ENCODE measurements at places on chromosomes 12 and 14. TPM values are rescaled to one million over a fixed set of nuclear protein-coding genes. Genes with fewer than 3 reads are reported as not detected.

- DNase-seq: peak; percentile 25
Observed at GRCh38 chr12:96578526-96579125, 89.2 kb downstream of the CFAP54 start.

- no peak for DNase-seq
Observed at GRCh38 chr14:37194698-37195097, 3.0 kb upstream of the MIPOL1 start.

- DNase-seq: no peak
Observed at GRCh38 chr12:8742501-8742900, 44.7 kb downstream of the RIMKLB start.

DNA sequence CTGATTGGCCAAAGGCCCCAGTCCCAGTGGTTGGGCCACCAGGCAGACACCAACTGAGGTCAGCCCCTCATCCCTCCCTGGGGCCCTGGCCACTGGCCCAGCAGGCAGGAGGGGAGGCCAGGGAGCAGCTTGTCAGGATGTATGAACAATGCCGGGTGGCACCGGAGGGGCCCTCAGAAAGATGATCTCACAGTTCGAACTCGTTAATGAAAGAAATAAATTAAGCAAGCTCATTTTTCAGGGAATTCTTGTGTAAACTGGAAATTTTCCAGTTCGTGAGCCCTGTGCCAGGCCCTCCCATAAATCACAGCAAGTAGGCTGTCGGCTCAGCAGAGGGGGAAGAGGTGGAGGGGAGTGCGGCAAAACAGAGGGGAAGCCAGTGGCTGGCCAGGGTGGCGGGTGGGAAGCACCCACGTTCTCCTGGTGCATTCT lies 177.0 kb upstream of the VASH1 start:
- DNase-seq: no peak

DNA sequence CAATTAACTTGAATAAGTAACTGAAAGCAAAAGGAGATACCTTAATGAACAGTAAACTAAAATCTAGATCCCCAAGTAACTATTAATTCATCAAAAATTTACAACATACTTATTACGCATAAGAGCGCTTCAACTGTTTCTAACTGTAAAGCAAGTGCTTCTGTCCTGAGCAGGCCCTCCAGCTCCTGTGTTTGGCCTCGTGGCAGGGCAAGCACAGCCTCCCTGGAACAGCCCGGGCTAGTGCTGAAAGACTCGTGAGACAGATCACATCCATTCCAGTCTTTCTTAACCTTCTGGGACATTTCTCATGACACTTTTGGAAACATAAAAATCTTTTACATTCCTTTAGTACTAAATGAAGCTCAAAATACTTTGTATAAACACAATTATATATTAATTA lies 178.8 kb upstream of the ABCD2 start:
- DNase-seq: no peak

DNA sequence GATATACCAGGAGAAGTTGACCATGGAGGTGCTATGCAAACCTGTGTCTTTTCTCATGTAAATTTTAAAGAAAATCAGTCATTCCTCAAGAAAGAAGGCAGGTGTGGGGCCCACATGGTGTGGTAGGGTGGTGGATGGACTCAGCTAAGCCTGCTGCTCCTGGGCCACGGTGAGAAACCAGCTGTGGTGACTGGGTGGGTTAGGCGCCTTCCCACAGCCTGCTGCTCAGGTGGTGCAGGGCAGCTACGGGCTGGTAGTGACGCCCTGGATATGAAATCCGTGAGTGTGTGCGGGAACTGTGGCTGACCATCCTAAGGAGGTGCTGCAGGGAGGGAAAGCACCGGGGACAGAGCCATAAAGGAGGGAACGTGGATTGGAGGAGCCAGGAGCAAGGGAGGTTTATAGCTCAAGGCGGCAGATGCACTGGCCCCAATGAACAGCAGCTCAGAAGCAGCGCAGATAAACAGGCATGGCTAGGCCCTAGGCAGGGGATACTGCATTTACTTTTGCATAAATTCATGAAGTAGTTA lies 408.8 kb downstream of the FUT8 start:
- DNase-seq: no peak

GRCh38 chr14:74418031-74418430 lies 8.0 kb downstream of the SYNDIG1L start:
- no peak for DNase-seq

DNA sequence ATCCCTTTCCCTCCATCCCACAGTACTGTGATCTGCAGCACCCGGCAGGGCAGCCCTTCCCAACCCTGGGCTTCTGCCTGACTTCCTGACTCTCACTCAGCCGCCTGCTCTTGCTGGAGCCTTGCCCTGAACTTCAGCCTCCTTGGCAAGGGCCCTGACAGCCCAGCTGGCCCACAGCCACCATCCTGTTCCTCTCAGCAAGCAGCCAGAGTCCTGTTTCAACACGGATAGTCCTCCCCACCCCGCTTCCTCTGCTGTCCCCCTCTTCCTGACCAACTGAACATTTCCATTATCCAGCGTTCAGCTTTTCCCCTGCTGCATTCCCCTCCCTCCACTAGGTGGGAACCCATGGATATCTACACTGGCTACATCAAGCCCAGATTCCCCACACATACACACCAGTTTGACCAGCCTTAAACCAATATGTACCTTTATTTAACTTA lies 74.0 kb upstream of the MDM1 start:
- peak; percentile 44 for DNase-seq

DNA sequence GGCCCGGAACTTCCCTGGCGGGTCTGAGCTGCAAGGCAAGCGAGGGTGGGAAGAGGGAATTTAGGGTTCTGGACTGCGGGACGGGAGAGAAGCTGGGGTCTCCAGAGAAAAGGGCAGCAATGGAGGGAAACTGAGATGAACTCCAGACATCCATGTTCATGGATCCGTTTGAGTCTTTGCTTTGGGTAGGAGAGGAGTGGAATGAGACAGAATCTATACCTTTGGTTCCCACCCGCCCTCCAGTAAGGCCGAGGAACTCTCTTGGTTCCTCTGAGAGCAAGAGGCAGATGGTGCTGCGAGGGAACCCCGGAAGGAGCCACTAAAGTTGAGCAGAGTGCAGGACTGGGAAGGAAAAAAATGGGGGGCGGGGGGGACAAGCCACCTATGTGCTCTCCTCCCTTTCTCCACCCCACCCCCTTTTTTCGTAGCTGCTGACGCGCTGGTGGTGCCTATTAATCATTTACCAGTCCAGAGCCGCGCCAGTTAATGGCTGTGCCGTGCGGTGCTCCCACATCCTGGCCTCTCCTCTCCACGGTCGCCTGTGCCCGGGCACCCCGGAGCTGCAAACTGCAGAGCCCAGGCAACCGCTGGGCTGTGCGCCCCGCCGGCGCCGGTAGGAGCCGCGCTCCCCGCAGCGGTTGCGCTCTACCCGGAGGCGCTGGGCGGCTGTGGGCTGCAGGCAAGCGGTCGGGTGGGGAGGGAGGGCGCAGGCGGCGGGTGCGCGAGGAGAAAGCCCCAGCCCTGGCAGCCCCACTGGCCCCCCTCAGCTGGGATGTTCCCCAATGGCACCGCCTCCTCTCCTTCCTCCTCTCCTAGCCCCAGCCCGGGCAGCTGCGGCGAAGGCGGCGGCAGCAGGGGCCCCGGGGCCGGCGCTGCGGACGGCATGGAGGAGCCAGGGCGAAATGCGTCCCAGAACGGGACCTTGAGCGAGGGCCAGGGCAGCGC lies 1.2 kb downstream of the SSTR1 start:
- no peak for DNase-seq

GRCh38 chr12:6612652-6613014 lies 5.5 kb upstream of the CHD4 start:
- no peak for DNase-seq

DNA sequence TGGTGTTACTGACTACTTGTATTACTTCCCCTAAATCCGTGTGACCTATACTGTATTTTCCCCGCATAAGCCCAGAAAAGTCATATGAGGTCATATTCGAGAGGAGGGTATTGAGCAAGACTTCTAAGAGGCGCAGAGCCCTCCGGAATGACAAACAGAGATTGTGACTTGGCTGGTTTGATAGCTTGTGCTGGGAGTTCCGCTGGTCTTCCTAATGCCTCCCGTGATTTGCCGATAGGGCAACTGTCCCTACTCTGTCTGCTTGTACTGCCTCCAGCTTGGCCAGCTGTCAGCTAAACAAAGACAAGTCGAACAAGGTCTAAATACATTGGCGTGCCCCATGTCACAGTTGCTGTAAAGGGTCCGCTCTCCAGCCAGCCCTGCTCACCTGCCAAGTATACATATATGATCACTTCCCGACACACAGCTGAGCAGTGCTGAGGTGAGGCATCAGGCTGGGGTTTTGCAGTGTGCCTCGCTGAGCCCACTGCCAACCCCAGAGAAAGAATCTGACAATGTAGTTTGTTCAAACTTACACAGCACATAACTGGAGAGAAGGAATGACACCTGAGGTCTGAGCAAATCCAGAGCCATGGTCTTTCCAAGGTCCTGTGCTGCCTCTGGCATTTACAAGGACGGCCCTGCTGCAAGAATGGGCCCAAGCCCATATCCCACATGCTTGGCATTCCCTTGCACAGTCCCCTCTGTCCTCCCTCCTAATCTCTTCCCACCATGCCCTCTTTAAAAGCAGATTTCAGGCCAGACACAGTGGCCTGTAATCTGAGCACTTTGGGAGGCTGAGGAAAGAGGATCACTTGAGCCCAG lies 23.7 kb downstream of the LGMN start:
- DNase-seq: no peak

GRCh38 chr14:90454041-90455000 lies 57.5 kb downstream of the CALM1 start:
- DNase-seq: peak; percentile 40

DNA sequence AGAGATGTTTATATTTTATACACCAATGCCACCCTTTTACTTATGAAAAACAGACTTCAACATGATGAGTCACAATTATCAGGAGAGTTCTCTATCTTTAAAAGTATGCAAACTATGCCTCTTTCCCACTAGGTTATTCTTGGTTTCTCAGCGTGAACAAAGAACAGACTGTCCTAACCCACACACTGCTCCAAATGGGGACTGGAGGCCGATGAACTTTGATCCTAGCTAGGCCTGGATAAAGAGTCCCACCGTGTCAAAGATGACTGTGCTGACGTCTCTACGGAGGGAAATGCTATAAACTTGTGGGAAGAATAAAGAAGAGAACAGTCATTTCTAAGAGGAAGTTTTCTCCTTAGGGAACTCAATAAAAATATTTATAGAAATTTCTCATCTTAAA lies 160.1 kb downstream of the EPS8 start:
- peak; percentile 29 for DNase-seq

GRCh38 chr12:86787419-86787818 lies 531.2 kb upstream of the MGAT4C start:
- DNase-seq: no peak

GRCh38 chr12:2998789-2999264 lies 39.6 kb downstream of the TEAD4 start:
- DNase-seq: no peak

- no peak for DNase-seq
Observed at GRCh38 chr12:103468837-103469236, 26.9 kb downstream of the C12orf42 start.

DNA sequence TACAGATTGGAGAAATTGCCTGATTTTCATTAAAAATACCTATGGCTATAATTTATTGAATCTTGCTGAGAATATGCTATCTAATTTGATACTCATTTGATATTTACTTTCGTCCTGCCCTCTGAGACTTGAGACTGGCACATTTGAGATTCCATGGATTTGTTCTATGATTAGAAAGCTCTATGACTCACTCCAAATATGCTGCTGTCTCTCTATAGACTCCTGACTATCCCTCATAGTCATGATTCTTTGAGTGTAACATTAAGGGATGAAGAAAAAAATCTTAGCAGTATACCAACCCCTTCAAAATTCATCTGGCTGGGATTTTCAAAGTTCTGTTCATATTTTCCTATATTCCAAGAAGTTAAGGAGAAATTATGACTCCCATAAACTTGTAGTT lies 191.9 kb downstream of the LRIG3 start:
- DNase-seq: no peak

- no peak for DNase-seq
Observed at GRCh38 chr12:100706033-100706432, 88.5 kb upstream of the ANO4 start.

DNA sequence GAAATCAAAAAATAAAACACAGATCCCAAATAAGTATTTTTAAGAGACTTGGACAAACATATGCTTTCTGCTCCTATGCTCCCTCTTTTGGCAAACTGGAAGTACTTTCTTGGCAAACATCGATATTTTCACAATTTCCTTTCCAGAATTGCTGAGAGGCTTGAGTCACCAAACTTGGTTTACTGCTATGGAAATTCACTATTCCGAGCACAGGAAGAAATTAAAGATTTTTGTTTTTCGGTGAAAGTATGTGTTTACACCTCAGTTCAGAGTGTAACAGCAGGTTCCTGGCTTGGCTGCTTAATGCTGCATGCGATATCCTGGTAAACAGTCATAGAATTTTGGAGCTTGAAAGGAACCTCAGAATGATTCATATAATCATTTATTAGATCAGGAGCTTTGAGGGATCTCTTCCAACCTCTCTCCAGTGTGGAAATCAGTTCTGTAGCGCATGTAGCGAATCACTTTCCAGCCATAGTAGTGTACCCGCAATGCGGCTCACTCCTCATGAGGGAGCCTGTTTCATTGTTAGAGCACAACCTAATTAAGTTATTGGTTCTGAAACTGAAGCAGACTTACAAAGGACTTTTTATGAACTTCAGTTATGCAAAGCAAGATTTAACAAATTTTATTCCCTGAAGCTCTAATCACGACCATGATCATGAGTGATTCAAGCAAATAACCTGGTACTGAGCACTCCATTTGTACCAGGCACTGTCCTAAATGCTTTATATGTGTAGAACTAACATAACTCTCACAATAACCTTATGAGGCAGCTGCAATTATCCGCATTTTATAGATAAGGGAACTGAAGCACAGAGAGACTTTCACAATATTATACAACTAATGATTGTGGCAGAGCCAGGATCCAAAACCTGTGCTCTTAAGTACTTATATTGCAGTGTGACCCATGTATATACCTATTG lies 56.4 kb upstream of the ATP2A2 start:
- DNase-seq: peak; percentile 81

GRCh38 chr12:96617178-96617577 lies 127.8 kb downstream of the CFAP54 start:
- no peak for DNase-seq

DNA sequence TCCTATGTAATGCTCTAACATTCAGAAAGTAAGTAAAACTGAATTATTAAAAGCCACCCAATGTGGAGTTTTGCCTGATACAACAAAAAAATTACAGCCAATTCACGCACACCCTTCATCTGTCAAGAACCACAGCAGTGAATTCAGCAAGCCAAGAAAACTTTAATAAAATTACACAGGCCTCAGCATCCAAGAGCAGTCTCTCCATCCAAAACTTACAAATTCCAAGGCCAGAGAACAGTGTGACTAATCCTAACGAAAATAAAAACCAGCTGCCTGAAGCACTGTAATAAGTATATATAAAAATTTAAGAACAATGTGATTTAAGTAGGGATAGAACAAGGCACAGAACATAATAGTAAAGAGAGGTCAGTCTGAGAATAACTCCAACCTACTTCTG lies 54.2 kb downstream of the SIX6 start:
- DNase-seq: peak; percentile 73

The APOF gene
- polyA plus RNA-seq: not detected

The ATL1 gene
- polyA plus RNA-seq: 6.1 TPM

The CBLN3 gene
- 2.4 TPM for polyA plus RNA-seq

The APOLD1 gene
- polyA plus RNA-seq: 7.3 TPM

The GRIN2B gene
- 0.03 TPM for polyA plus RNA-seq

The ANO2 gene
- 4.0 TPM for polyA plus RNA-seq

The L2HGDH gene
- polyA plus RNA-seq: 6.8 TPM

The CAPZA3 gene
- polyA plus RNA-seq: not detected

The SMAGP gene
- polyA plus RNA-seq: 7.0 TPM

The PPM1H gene
- polyA plus RNA-seq: 3.1 TPM

The CACNA1C gene
- polyA plus RNA-seq: 3.2 TPM

The CHPT1 gene
- 26.4 TPM for polyA plus RNA-seq
